ENCODE measurements at places on chromosomes 5 and 9.
A peak's percentile ranks its signal among the peaks of the same experiment; 100 is the strongest.

DNA sequence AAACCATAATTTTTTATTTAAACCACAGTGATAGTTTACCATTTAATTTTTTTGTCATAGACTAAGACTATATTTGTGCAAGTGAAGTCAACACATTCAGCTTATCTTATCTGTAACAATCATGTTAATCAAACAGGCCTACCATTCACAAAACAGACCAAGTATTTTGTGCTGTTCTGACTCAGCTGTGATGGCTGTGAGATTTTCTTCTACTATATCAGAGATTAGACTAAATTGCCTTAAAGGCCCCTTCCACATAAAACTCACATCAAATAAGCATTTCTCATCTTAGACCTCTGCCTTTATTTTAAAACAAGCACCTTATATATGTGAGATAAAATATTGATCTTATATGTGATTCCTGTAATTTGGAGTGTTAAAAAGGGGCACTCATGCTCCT lies 13.4 kb downstream of the CCDC152 start:
- no peak for DNase-seq

GRCh38 chr5:44189255-44189654 lies 200.0 kb downstream of the FGF10 start:
- no peak for DNase-seq

- DNase-seq = no peak
Measured at GRCh38 chr9:117697046-117697445, 7.2 kb upstream of the TLR4 start.

DNA sequence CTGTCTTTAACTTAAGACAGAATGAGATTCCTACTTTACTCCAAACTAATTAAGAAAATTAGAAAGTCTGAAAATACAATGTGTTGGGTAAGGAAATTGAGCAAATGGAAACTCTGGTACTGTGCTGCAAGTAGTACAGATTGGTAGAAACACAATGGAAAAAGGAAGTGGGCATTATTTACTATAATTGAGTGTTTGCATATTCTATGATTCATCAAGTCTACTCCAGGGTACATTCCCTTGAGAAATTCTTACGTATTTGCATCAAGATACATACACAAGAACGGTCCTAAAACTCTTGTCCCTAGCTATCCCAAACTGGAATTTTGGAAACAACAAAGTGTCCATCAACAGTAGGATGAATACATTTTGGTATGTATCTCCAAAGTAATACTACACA lies 123.5 kb upstream of the TARS1 start:
- no peak for DNase-seq

DNA sequence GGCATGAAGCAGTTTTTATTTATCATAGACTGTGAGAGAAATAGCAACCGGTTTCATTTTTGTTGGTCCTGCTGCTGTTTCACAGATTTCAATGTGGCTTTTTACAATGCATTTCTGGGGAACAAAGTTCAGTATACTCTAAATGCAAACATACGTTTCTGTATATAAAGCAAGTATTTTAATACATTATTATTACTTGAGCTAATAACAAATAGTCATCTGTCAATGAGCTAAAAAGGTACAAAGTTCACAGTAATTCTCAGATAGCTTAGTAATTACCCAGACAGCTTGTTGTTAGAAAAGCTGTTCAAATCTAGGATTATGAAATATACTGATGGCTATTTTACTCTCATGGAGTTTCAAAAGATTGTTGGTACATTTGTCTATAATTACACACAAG lies 50.8 kb downstream of the PBX3 start:
- no peak for DNase-seq

DNA sequence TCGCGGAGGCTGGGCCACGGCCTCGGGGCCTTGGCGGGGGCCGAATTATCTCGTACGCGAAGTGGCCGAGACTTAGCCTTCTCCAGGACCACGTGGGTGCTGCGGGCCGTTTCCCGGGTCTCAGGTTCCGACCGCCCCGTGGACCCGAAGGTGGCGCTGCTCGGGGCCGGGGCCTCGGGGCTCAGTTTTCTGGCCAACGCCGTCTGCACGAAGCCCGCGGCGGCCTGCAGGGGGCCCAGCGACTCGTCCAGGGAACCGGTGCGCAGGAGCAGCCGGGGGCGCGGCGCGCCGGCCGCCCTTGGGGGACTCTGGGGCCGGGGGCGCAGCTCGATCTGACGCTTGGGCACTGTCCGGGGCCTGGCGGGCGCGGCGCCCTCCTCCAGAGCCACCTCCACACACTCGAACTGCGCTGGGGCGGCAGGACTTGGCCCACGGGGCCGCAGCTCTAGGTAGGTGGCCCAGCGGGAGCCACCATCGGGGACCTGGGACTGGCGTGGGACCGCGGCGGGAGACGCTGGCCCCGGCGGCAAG lies 716 bp downstream of the PROB1 start:
- DNase-seq = no peak

DNA sequence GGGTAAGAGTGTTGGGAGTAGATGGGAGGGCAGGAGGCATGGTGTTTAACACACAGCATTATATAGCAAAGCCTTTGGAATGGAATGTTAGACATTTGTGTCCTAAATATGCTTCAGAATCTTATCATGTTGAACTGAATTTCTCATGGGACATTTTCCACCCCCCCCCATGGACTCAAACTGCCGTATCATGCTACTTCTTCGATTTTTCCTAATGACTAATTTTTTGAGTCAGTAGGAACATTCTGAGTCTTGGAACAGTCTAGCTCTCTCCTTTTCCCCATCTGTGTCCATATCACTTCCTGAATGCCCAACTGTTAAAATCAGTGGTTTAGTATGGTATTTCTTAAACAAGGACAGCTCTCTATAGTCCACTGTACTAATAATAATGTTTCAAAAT lies 380.6 kb downstream of the TLE4 start:
- DNase-seq = no peak

- no peak for DNase-seq
Measured at GRCh38 chr5:171483551-171484135, 64.2 kb downstream of the FGF18 start.

- no peak for DNase-seq
Measured at GRCh38 chr5:106545325-106545724, 1125.4 kb downstream of the EFNA5 start.

DNA sequence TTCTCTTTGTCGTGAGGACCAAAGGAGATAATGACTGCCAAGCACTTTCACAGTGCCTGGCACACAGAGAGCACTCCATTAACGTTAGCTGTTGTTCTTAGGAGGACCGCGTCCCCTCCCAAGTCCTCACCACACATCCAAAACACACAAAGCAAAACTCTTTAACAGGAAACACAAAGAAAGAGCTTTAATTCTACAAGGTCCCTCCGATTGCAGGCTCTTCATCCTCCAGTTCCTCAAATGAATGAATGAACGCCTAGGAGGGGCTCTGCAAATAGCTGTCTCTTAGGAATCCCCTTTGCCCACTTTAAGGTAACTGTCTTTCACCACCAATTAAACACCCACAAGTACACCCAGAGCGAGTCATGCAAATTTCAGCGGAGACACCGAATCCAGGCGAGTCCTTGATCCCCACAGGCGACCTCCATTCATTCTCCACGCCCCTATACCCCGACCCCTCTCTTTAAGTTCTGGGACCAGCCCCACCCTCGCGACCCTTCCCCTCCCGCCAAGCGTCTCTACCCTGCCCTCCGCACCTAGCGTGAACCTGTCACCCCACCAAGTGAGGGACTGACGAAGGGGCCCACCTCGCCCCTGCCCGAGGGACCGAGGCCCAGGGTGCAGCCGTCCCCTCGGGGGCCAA lies 644 bp downstream of the TSC1 start:
- DNase-seq = no peak

DNA sequence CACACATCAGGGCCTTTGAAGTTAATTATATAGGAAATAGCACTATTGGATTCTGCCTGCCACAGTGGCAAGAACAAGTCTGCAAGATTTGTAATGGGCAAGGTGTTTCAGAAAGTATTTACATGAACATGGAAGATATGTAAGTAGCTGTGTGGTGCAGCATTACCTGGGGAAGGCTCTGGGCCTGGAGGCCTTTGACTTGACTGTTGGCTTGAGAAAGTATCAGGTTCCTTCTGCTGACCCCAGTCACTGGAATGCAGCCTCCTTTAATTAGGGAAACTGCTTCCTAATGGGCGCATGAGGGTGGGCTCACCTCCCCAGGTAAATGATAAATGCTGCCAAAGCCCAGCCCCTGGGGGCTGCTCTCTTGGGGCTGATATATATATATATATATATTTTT lies 102.7 kb downstream of the GALNT10 start:
- no peak for DNase-seq

- no peak for DNase-seq
Measured at GRCh38 chr5:164500856-164501255, 995.4 kb downstream of the MAT2B start.

GRCh38 chr5:97167435-97167834 lies 15.6 kb downstream of the RIOK2 start:
- no peak for DNase-seq

DNA sequence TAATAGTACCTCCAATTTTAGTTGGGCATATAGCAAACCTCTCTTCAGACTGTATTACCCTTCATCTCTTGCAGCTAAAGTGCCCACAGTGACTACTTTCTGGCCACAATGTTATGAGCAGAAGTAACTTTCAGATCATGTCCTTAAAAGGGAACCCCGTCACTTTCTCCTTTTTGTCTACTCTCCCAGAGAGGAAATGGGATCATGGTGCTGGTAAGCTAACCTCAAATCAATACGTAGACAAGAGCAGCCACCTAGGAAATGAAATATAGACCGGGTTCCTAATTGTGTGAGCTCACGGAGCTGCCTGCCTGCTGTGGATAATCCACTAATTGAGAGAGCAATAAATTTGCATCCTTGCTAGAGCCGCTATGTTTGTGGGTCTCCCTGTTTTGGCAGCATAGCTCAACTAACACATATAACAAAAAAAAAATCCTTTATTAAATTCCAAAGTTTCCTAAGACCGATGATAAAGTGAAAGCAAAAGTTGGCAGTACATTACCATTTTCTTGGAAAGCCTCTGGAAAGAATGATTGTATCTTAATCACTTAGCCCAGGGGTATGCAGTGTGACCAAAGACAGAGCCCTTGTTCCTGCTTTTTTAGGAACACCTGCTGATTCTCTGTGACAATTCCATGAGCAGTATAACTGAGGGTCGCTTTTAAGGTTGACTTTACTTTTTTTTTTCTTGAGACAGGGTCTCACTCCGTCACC lies 5.6 kb upstream of the IL7R start:
- no peak for DNase-seq

GRCh38 chr9:107149756-107150155 lies 133.3 kb upstream of the RAD23B start:
- no peak for DNase-seq

- DNase-seq = no peak
Measured at GRCh38 chr5:1036504-1037122, 28.0 kb downstream of the NKD2 start.

DNA sequence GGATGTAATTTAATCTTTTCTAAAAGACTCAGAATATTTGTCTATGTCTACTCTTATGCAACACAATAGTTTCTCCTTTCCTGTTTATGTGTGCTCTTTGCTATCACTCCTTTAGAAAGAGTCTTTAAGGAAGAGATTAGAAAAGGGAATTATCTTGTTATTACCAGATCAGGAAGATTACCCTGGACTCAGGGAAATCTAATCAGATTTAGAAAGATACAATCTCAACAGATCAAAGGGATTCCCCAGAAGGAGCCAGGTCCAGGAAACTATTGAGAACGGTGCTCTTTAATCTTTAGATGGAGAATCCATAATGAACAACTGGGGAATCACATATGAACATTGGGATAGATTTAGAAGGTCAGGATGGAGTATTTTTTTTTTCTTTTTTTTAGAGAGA lies 32.4 kb upstream of the ZFR start:
- DNase-seq = no peak

DNA sequence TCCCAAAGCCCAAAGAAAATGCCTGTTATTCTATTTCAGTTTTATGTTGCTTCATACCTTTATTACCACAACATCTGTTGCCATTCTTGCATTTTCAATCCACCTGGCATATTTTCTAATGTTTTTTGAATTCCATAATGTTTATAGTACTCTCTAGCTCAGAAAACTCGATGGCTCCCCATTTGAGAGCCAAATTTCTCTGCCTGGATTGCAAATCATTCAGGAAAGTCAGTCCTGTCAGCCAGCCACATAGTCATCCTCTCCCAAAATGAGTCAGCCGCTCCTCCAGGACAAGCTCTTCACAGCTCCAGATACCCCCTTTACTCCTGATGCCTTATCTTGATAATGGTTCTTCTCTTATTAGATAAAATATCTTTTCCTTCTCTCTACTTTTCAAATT lies 78.2 kb upstream of the ADCY2 start:
- no peak for DNase-seq

- DNase-seq = no peak
Measured at GRCh38 chr9:119227422-119227821, 141.8 kb downstream of the BRINP1 start.

DNA sequence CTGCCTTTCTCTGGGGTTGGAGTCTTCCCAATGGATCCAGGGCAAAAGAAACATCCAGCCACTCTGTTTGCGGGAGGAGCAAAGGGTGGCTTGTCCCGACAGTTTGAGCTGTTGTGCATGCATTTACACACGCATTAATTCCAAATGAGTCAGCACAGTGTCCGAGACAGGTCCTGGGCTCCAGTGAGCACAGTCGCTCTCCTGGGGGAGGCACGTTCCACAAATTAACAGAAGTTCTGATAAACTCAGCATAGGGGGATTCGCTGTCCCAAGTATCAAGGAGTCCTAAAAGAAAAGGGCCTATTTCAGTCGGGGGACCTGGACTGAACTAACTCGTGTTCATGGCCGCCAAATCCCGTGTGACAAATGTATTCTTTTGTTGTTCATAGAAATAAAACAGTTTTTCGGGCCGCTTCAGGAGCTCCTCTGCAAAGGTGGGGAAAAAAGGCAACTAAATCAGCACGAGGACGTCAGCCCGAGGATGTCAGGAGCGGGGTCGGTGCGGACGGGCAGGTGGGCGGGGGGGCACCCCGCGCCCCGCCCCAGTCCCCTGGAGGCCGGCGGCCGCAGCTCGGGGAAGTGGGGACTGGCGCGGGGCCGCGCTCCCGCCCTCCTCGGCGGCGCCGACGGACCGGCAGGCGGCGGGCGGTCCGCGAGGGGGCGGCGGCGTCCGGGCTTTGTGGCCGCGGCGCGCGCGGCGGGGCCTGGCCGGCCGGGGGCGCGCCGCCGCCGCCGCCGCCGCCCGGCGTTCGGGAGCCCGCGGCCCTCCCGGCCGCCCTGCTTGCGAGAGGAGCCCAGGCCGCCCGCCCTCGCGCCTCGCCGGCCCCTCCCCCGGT lies at the start of gene MSANTD3:
Gene MSANTD3 (plus strand): TSS at position 614 of the 836 bp plus-strand sequence. CDS start 14,796 bp downstream, outside the sequence.
- peak; percentile 54 for DNase-seq

DNA sequence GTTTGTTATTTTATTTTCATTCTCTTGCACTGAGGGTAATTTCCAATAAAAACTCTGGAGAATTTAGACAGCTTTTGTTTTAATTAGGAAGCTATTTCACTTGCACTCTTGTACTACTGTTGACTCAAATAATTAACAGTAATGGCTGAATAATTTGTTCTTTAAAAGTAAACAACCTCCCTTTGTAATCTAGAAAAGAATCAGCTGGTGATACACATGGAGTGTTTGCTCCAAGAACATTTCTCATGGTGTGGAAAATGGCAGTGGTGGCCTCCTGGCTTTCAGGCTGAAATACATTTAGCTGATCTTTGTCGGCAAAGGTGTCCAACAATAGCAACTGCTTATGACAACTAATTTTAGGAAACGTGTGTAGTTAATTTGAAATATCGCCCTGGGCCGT lies 129.4 kb downstream of the C9orf152 start:
- no peak for DNase-seq
